ENCODE measurements at places on chromosomes 7 and 10.

- no peak for DNase-seq
Measured at GRCh38 chr7:143375298-143376034, 5.7 kb upstream of the ZYX start.

- no peak for DNase-seq
Measured at GRCh38 chr10:80589726-80590373, 52.1 kb downstream of the SH2D4B start.

GRCh38 chr7:4693152-4693551 lies 11.1 kb downstream of the FOXK1 start:
- DNase-seq = no peak

DNA sequence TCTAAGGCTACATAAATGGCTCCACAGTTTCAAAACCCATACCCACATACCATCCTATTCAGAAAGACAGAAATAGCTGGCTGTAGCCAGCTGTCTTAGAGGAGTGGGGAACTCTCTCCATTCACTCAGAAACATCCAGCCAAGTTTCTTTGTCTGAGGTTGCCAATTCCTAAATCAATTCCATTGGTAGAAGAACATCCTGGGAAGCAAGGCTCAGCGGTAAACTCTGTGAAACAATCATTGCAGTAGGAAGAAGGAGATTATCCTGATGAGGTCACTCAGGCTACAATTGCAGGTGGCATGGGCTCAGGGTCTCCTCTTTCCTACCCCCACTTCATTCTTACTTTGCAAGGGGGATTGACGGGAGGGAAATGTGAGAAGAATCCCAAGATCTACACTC lies 154.0 kb downstream of the ETV1 start:
- no peak for DNase-seq
